Activated naive CD8-positive, alpha-beta T cell treated with anti-CD3 and anti-CD28 coated beads, Interleukin-2, amount 50 U/mL, for 16 hours (primary cell): ENCODE measurements at places on chromosomes 12 and 14.

GRCh38 chr12:113610698-113611097 lies 139.0 kb upstream of the LHX5 start:
- no peak for DNase-seq

DNA sequence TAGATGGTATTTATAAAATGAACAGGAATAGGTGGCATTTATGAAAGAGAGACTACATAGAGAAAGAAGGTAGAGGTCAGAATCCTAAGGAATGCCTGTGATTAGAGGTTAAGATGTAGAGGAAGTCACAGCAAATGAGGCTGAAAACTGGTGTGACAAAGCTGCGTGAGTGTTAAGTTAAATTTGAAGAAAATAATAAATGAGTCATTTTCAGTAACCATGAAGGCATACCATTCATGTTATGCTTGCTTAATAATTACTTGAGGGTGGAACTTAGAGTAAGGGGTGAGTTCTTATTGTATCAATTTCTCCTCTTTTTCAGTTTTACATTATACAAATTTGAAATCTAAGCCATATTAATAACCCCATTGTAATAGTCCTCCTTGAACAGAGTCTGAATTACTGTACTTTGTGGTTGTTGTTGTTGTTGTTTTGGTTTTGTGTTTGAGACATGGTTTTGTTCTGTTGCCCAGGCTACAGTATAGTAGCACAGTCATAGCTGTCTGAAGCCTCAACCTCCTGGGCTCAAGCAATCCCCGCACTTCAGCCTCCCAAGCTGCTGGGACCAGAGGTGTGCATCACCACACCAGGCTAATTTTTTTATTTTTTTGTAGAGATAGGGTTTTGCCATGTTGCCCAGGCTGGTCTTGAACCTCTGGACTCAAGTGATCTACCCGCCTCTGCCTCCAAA lies 761.5 kb downstream of the GALC start:
- DNase-seq = no peak

- DNase-seq = no peak
Observed at GRCh38 chr12:2984249-2984648, 25.1 kb downstream of the TEAD4 start.

GRCh38 chr14:34450542-34450915 lies 11.5 kb downstream of the SPTSSA start:
- no peak for DNase-seq

GRCh38 chr12:46858368-46858767 lies 32.6 kb upstream of the SLC38A4 start:
- no peak for DNase-seq

- DNase-seq = no peak
Observed at GRCh38 chr12:93106910-93107309, 177.8 kb upstream of the EEA1 start.

GRCh38 chr14:32939254-32940065 lies 781 bp downstream of the NPAS3 start:
- no peak for DNase-seq

- DNase-seq = no peak
Observed at GRCh38 chr14:55077170-55078151, 26.0 kb downstream of the MAPK1IP1L start.

- DNase-seq = no peak
Observed at GRCh38 chr12:47407463-47408129, 298.2 kb downstream of the RPAP3 start.

- DNase-seq = no peak
Observed at GRCh38 chr14:53054457-53054856, 98.7 kb downstream of the DDHD1 start.

DNA sequence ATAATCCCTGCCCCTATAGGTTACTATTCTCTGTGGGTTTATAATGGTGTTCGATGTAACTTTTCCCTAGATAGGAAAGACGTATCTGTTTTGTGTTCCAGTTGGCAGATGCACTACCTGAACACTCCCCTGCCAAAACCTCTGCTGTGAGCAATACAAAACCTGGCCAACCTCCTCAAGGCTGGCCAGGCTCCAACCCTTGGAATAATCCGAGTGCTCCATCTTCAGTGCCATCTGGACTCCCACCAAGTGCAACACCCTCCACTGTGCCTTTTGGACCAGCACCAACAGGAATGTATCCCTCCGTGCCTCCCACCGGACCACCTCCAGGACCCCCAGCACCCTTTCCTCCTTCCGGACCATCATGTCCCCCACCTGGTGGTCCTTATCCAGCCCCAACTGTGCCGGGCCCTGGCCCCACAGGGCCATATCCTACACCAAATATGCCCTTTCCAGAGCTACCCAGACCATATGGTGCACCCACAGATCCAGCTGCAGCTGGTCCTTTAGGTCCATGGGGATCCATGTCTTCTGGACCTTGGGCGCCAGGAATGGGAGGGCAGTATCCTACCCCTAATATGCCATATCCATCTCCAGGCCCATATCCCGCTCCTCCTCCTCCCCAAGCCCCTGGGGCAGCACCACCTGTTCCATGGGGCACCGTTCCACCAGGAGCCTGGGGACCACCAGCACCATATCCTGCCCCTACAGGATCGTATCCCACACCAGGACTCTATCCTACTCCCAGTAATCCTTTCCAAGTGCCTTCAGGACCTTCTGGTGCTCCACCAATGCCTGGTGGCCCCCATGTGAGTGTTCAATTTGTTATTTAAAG lies 11.3 kb downstream of the MAPK1IP1L start:
- DNase-seq = no peak

DNA sequence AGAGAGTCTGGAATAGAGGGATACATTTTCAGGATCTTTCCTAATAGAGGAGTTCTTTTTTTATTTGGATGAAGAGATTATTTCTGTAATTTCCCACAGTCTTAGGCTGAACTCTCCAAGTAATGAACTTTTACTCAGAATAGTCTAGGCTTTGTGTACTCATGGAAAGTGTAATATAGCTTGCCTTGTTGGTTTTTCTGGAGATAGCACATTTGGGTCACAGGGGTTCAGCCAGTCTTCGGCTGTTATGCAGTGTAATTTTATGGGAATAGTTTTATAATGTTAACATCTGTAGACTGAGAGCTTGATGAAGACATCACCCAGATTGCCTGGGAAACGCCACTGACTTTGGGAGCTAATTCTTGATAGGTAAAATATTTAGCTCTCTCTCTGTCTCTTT lies 450.8 kb downstream of the RAD51B start:
- no peak for DNase-seq

GRCh38 chr14:92511453-92512238 lies 1.9 kb upstream of the RIN3 start:
- no peak for DNase-seq

DNA sequence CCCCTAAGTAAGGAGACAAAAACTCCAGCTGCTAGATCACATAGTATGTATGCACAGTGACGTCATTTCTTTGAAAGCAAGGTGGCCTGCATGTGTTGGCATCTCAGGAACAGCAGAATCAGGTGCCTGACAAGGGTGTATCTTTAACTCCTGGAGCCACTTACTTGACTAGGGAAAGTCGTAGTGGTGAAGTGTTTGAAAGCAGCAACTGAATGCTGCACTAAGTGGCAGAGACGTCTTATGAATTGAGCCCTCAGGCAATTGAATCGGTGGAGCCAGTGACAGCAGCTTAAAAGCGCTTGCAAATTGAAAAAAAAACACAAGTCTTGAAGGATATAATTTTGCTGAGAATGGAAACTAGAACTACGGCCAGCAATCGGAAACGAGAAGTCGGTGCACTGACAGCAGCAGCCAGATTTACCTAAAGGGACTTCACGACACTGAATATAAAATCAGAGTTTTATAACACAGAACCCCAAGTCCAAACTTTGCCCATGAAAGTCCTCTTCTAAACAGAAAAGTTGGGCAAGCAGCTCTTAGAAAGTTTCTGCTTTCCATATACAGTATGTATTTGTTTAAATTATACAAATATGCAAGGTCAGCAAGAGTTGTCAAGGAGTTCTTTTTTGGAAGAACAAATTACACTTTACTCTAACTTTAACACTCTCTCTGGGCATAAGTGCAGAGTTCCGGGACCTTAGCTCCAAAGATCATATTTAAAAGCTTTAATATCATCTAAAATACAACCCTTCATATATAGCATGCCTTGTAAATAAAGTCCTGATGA lies 1.1 kb downstream of the IGF1 start:
- no peak for DNase-seq

GRCh38 chr12:67630373-67631088 lies 18.0 kb upstream of the DYRK2 start:
- DNase-seq = peak; percentile 47

- DNase-seq = no peak
Observed at GRCh38 chr12:2548081-2548480, 246.7 kb upstream of the FKBP4 start.

- no peak for DNase-seq
Observed at GRCh38 chr12:22598141-22598762, 26.7 kb upstream of the ETNK1 start.

GRCh38 chr12:41311883-41312282 lies 123.8 kb downstream of the PDZRN4 start:
- DNase-seq = no peak

GRCh38 chr14:100896369-100897060 lies 7.0 kb downstream of the RTL1 start:
- DNase-seq = no peak

GRCh38 chr12:32163596-32163995 lies 56.9 kb downstream of the BICD1 start:
- DNase-seq = no peak

- DNase-seq = no peak
Observed at GRCh38 chr12:51821440-51822260, 26.9 kb downstream of the FIGNL2 start.

DNA sequence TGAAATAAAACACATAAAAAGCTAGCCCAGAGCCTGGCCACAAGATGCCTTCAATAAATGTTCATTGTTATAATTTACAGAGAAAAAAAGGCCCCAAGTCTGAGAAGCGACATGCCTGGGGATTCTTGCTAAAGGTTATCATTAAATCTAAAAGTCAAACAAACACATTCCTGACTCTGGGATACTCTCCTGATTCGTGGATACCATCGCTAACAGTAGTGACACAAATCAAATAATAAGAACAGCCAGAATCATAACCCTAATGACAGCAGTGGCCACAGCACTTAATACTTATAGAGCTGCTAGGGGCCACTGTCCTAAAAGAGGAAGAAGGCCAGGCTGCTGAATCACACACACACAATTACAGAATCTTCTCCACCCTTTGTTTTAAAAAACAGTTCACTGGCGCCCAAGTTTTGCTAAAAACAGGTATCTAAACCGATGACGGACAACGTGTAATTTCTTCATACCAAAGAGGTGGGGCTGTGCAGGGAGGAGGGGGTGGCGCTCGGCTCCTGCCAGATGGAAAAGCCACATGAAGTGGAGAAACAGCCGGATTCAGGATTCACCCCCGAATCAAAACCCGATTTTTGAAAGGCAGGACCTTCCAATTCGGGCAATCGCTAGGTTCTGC lies 1.2 kb downstream of the CLIP1 start:
- no peak for DNase-seq

- no peak for DNase-seq
Observed at GRCh38 chr12:24798335-24798734, 150.6 kb downstream of the BCAT1 start.

DNA sequence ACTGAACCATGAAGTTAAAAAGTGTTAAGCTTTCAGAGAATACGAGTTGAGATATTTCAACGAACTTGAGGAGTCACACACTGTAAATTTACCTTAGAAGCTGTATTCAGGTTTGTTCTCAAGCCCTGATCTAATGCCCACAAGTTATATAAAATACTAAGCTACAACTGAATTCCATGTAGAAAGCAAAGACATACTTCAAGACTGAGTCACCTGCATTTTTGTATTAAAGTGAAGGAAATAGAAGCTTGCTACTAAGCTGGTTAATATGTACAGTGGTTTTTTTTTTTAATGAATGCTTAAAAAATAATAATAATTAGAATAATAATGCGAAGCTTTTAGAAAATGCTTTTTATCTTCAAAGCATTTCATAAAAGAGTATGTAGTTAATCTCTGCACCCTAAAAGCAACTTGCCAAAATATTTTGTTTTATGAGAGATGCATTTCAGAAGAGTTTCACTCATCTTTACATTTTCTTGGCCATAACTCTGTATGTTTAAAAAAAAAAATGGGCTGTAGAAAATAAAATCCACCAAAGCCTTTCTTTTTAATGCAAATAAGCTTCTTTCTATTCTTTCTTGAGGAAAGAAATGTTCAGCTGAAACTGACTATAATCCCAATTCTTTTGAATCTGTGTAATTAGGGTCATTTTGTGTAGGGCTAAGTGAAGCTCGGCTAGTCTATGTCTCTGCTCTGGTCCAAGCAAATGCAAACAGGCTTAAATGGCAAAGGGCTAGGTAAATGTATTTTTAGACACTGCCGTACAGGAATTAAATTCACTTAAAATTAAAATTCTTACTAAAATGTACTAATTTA lies 1047.5 kb upstream of the FLRT2 start:
- no peak for DNase-seq

GRCh38 chr14:85118274-85118673 lies 411.7 kb upstream of the FLRT2 start:
- DNase-seq = no peak

DNA sequence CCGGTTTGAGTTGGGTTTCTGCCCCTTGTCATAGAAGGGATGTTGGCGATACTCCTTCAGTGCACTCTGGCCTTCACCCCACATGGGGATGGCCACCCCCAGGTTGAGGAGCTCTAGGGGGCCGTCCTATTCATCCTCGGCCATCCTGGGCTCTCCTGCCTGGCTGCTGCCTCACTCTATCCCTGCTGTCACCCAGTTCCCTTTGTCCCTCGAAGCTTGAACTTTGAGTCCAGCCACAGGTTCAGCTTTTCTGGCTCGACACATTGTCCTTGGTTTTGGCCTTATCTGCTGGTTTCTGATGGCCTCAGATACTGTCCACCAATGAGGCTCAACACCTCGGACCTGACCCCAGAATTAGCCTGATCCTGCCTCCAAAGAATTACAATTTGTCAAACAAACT lies 58.6 kb downstream of the C14orf132 start:
- DNase-seq = no peak

GRCh38 chr14:24151404-24152080 lies 4.2 kb downstream of the RNF31 start:
- DNase-seq = no peak

- no peak for DNase-seq
Observed at GRCh38 chr12:66119229-66119869, 11.2 kb downstream of the LLPH start.

GRCh38 chr12:68420225-68421010 lies 88.3 kb upstream of the MDM1 start:
- DNase-seq = no peak

DNA sequence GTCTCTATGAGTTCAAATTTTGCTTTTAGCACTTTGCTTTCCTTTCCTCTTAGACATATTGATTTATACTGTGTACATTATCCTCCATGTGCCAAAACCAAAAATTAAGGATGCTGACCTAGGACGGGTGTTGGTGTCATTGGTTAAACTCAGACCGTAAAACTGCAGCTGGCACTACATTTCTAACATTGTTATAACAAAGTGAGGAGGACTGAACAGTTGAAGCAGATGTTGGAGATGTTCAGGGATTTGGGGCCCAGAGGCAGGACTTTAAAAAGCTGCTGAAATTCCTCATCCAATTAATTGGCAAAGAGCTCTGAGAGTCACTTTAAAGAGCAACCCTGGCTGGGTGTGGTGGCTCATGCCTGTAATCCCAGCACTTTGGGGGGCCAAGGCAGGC lies 72.4 kb downstream of the TMTC1 start:
- no peak for DNase-seq

- DNase-seq = no peak
Observed at GRCh38 chr14:59451849-59452248, 13.3 kb downstream of the GPR135 start.
